ENCODE measurements at places on chromosomes 5 and 9. TPM values are rescaled to one million over a fixed set of nuclear protein-coding genes. Genes with fewer than 3 reads are reported as not detected.

- DNase-seq, result no peak
These were observed 7.0 kb upstream of the CD74 start for GRCh38 chr5:150419630-150420270.

DNA sequence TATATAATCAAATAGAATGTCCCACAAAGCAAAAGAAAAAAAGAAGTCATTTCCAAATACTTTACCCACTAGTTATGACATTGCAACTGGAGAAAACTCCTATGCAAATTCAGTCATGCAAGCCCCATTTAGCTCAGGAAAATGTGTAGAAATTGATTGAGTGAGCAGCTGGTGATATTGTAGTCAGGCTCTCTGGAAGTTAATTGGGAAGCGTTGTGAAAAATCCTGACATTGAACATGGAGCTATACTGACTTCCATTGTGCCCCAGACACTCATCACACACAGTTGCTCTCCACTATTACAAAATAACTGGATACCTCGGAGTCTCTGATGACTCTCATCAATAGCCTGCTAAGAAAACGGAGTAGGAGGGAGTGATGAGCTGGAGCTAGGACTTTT, 49.0 kb downstream of the TUSC1 start:
- DNase-seq, result no peak

DNA sequence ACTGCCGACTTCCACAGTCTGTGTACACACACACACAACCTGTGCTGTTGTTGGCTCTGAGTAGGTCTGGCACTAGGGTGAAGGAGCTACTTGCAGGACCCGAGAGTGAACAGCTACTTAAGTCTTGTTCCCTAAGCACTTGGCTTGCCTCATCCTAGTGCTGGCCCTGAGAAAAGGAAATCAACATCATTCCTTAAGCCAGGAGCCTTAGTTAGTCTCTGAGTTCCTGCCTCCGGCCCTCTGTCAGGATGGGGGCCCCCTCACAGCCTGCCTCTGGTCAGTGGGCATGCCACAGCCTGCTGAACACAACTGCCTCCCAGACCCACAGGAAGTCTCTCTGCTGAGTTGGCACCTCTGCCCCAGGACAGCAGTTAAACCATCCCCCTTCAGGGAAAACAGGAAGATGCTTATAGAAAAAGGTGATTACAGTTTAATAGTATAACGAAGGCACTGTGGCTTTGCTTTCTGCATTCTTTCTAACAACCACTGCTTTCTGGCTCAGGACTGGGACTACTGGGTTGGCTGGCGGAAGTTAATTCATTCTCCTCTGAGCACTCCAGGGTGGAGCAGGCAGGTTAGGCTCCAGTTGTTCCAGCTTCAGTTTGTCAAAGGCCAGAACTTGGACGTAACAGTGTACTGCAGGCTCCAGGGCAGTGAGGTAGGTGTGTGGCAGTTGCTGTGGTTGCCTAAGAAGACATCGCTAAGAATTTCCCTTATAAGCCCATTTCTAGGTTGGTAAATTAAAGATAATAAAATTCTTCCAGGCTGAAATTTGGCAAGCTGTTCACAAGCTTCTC, 2.8 kb downstream of the MAMDC2 start:
- no peak for DNase-seq

GRCh38 chr9:526904-527591, 312.4 kb downstream of the DOCK8 start:
- DNase-seq, result no peak

- DNase-seq, result no peak
These were observed 205.8 kb upstream of the KIF2A start for GRCh38 chr5:62100201-62100600.

- DNase-seq, result no peak
These were observed 607.8 kb upstream of the PTGER4 start for GRCh38 chr5:40071870-40072269.

- no peak for DNase-seq
These were observed 329 bp downstream of the CDC23 start for GRCh38 chr5:138212828-138213160.

DNA sequence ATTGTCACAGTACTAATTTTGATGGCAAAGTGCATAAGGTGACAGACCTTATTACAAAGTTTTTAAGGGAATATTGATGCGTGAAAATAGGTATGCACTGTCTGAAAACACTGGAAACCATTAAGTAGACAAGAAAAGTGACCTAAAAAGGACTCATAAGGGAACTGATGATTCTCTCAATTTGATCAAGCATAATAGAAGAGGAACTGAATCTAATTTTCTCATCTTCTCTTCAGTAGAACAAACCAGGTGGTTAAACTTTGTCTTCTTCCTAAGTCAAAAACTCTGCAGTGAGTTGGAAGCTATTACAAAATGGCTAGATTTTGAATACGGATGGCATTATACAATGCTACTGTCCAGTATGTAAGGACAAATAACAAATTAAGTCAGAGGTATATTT, 53.4 kb downstream of the RNF145 start:
- no peak for DNase-seq

DNA sequence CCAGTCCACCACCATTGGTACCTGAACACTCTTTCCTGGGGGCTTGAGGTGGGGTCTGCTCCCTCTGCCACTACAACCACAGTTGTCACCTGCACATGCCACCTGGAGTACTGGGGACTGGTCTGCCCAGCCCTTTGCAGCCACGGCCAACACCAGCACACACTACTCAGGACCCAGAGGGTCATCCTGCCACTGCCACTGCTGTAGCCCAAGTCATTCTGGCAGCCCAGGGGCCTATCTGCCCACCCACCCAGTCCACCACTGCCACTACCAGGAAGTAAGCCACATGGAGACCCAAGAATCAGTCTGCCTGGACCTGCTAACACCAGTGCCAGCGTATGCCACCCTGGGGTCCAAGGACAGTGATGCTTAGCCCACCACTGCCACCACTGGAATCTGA, 302.4 kb upstream of the TRPC7 start:
- DNase-seq, result no peak

- no peak for DNase-seq
These were observed 303.5 kb downstream of the TRIM32 start for GRCh38 chr9:116990592-116990991.

GRCh38 chr5:103703617-103704016, 141.0 kb upstream of the NUDT12 start:
- DNase-seq, result no peak

The CCDC192 gene
- total RNA-seq, result not detected

The ZNF367 gene
- total RNA-seq, result 1.8 TPM

The RNF183 gene
- not detected for total RNA-seq

The OR1J2 gene
- total RNA-seq, result not detected

The HAVCR1 gene
- total RNA-seq, result not detected

The SPINK13 gene
- total RNA-seq, result not detected

The FRRS1L gene
- 0.10 TPM for total RNA-seq

The INSL6 gene
- total RNA-seq, result not detected

The FOXD4L4 gene
- total RNA-seq, result 0.53 TPM

Data from glomerular endothelial cell (primary cell).